ENCODE measurements at places on chromosomes 3 and 15.
A peak's percentile ranks its signal among the peaks of the same experiment; 100 is the strongest.

DNA sequence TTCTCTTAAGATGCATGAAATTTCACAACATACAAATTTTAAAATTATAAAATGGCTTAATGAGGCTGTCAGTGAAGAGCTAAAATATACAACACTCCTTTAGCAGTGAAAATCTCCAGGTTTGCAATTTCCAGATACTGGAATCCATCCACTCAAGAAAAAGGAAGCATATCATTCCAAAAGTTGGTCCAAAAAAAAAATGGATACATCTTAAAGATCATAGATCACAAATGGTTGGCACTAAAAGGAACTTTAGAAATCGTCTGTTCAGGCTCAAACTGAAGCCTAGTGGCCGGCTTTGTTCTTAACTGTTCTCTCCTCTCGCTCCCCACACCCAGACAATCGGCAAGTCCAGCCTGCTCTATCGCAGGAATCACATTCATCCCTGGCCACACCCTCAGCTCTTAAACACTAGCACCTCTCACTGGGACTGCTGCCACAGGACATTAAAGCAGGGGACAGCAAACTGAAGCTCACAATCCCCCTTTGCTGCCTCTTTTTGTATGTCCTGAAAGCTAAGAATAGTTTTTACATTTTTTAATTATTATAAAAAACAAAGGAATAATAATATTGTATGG, 130.3 kb upstream of the CDIN1 start:
- DNase-seq = peak; percentile 20

DNA sequence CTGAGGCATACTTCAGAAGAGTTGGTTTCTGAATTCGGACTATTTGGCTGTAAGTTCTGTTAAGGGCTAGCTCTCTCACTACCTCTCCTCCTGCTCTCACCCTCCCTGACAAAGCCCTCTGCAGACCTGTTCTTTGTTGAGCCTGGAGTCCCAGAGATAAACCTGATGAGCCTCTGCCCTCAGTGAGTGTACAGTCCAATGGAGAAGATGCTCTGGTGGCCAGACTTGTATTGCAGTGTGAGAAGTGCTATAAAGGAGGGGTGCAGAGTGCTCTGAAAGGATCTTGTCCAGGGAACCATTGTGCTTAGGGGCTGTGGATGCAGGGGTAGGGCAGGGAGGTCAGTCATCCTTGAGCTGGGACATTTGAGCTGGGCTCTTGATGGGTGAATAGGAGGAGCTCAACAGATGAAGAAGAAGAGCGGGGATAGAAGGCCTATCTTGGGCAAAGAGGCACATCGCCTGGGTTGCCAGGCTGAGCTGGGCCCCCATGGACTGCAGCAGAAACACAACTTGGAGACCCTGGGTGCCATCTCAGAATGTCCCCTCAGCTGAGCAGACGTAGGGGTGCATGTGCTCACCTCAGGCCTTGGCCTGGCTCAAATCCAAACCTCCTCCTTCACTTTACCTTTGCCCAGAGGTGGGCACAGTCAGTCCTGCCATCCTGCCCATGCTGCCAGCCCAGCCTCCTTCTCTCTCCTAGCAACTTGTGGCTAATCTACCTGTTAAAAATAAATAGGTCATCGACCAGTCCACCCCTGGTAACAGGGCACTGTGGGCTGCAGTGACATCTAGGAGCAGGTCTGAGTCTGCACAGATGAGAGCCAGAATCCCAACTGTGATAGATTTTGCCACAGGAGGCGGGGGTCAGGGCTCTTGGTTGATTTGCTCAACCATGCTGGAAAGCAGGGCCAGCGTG, 3.3 kb downstream of the CAND2 start:
- no peak for DNase-seq

DNA sequence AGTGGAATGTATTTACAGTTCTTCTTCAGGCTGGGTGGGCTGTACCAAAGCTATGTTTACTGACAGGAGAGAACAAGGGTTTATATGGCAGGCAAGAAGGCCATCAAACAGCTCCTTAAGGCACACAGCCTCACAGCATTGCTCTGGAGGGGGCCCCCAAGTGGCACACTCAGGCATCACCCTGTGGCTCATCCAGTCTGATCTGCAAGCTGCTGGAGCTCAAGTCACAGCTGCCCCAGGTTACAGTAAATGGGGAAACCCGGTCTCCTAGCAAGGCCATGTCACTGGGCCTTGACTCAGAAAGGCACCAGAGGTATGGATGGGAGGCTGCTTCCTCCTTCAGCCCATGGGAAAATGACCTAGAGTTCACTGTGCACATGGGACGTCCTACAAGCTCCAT, 67.5 kb downstream of the TFG start:
- no peak for DNase-seq

- no peak for DNase-seq
Observed at GRCh38 chr3:100650651-100651619, 41.5 kb downstream of the ADGRG7 start.

DNA sequence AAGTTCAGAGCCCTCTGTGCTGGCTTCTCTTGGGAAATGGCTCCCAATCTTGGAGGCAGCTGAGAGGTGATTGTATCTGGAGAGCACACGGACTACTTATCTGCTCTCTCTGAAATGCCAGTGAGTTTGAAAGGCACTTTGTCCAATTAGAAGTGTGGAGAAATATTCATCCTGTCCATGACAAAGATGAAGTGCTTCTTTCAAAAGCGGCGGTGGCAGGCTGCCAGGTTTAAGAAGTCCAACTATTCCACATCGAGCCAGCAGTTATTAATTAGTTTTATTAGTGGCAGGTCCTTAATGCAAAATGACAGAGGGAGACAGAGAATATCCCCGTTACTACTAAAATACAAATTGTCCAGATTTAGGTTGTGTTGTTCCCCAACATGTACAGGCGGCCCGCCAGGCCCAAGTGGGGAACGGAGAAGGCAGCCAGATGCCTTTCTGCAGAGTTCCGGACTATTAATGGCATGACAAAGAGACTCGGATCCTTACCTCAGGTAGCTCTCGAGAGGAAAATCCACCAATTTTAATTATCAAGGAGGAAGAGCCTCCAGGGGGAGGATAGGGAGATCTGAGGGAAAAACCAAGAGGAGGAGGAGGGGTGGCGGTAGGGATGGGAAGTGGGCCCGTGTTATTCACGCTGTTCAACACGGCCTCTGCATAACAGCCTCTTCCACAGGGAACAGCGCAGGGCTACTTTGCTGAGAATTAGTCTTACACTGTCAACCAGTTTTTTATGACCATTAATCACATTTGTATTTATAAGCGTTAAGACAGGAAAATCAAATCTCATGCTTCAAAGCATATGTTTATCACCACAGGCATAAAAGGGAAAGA, 42.0 kb downstream of the RORA start:
- peak; percentile 52 for DNase-seq

DNA sequence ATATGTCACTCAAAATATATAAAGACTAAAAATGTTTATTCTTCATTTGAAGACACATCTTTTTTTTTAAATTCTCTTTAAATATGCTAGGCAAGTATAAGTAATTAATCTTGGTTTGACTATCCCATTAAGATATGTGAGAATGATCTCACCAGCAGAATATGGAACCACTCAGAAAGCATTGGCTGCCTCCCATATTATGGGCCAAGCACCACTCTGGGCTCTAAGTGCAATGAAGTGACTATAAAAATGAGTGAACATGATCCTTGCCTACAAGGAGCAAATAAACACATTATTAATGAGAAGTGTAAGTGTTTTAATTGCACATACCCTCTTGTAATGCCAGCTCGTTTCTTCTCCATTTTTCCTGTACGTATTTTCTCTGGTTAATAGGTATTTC, 328.5 kb downstream of the NAALADL2 start:
- no peak for DNase-seq

DNA sequence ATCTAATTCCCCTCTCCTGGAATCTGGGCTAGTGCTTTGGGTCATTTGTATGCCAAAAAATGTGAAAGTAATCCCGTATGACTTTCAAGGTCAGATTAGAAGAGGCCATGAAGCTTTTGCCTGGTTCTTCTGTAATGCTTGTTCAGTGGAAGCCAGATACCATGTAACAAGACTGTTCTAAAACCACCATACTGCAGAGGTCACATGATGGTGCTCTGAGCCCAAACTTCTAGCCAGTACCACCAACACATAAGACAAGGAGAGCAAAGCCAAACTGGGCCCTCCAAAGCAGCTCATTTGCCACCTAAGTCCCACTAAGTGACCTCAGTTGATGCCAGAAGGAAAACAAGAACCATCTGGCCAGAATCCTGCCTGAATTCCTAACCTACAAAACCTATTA, 64.3 kb upstream of the MELTF start:
- DNase-seq = no peak

- no peak for DNase-seq
Observed at GRCh38 chr15:31501536-31502157, 175.0 kb downstream of the KLF13 start.

DNA sequence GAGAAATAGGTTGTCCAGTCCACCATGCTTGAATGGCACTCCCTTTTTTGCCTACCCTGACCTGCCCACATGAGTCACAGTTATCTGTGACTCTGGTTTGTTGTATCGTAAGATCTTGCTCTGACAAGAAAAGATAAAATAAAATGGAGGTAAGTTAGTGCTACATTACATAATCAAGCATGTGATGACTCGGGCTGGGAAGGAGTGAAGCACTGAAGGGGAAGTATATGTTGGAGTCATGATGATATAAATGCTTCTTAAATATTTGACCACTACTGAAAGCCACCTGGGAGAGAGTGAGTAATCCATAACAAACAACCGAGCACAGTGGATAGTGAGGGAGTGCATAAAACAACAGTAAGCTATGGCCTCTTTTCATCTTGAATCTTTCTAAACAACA, 124.4 kb downstream of the SHOX2 start:
- no peak for DNase-seq
